Mesothelial cell of epicardium (in vitro differentiated cells): ENCODE measurements at places on chromosomes 16 and 17.

GRCh38 chr16:51002881-51003490, 148.1 kb downstream of the SALL1 start:
- DNase-seq: no peak

DNA sequence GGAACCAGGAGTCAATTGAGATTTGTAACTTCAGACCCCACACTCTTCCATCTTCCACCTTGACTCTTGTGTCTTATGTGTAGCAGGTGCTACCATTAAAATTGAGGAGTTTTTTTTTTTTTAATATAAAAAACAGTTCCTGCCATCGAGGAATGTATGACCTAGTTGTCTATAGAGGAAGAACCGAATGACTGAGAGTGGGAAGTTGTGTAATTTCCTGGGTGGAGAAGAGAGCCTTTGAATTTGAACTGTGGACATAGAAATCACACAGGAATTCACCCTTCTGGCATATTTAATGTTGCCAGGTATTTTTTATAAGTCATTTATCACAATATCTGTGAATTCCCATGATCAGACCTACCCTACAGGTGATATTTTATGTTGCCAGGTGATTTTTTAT, 22.0 kb downstream of the SP2 start:
- DNase-seq: no peak

DNA sequence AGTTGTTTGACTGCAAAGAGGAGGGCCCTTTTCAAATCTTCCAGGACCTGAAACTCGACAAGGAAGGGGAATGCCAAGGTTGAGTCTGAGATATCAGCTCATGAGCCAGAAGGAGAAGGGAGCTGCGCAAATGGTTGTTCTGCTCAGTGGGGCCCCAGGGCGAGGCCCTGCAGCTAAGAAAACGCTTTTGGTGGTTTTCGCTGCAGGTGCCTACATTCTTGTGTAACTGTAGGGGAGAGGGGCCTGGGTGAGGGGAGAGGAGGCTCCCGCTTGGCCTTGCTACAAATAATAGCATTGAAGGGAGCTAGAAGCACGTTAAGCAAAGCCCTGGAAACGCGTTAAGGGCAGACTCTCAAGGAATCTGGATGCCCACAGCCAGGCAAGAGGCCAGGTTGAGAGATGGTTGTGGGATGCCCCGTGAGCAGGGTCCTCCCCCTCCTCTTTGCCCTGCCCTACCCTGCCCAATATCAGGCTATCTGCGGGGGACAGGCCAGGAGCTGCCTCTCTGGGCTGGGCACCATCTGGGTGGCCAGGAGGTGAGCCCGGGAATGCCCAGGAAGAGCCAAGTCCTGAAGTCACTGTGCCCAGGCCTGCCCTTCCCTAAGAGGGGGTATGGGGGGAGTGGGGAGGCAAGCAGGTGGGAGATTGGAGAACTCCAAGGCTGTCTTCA, 21.9 kb downstream of the GPR142 start:
- DNase-seq: no peak

DNA sequence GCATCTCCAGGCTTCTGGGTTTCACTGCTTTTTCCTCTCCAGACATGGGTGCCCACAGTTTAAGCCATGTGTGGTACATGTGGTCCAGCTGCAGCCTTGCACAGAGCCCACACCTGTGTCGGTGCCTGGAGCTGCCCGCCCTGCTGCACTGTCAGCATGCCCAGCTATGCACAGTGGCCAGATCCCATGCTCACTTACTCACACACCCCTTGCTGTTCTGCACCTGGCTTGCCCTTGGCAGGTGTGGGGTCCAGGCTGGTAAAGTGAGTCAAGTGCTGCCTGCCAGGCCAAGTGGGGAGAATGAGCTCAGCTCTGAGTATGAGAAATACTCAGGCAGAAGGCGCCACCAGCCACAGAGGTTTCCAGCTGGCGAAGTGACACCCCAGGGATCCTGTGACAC, 739.9 kb downstream of the CDH11 start:
- no peak for DNase-seq

DNA sequence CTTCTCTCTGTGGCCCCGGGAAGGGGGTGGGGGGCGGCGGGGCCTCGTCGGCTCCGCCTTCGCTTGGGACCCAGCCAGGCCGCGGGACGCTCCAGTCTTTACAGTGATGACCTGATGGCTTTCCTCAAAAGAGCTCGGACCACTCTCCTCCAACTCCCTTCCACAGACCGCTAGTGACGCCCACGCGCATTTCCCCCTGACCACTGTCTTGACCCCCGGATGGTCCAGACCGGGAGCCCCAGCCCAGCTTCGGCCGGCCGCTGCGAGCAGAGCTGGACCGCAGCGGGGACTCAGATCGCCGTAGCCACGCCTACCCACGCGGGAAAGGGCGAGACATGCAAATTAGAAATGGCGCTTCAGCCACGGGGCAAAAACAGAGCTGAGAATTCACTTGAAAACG, 81.6 kb upstream of the RNU2-1 start:
- no peak for DNase-seq

GRCh38 chr16:30602616-30603277, 7.4 kb downstream of the ZNF689 start:
- no peak for DNase-seq

- DNase-seq: no peak
Measured at GRCh38 chr16:68921637-68922036, 78.3 kb downstream of the TANGO6 start.

- no peak for DNase-seq
Measured at GRCh38 chr16:1389762-1390161, 24.7 kb downstream of the UNKL start.
